Activated CD4-positive, alpha-beta T cell treated with anti-CD3 and anti-CD28 coated beads, Interleukin-2, amount 10 ng/mL, durations not matched to agents 7 days and 5 days (primary cell): ENCODE measurements at places on chromosomes 12 and 14. TPM values are rescaled to one million over a fixed set of nuclear protein-coding genes. Genes with fewer than 3 reads are reported as not detected.

GRCh38 chr14:94381149-94382030, 7.0 kb downstream of the SERPINA1 start:
- no peaks in the 10 kb centered on the region for H3K4me1 ChIP-seq
- DNase-seq: no peak
- no peak overlapping the region for H3K4me3 ChIP-seq
- no peaks in the 10 kb centered on the region for H3K36me3 ChIP-seq
- no peaks in the 10 kb centered on the region for H3K27me3 ChIP-seq
- H3K27ac ChIP-seq: no peak overlapping the region

- no peak overlapping the region for H3K4me3 ChIP-seq
- H3K4me1 ChIP-seq: no peaks in the 10 kb centered on the region
- H3K36me3 ChIP-seq: no peaks in the 10 kb centered on the region
- no peaks in the 10 kb centered on the region for H3K27me3 ChIP-seq
Measured at GRCh38 chr14:99554757-99555531, 49.1 kb downstream of the CCDC85C start.

GRCh38 chr12:59620326-59620725, 24.5 kb downstream of the SLC16A7 start:
- H3K36me3 ChIP-seq: peaks cover 5% of the 10 kb centered on the region
- DNase-seq: no peak
- H3K27me3 ChIP-seq: no peaks in the 10 kb centered on the region
- no peak overlapping the region for H3K4me3 ChIP-seq
- H3K27ac ChIP-seq: no peak overlapping the region

DNA sequence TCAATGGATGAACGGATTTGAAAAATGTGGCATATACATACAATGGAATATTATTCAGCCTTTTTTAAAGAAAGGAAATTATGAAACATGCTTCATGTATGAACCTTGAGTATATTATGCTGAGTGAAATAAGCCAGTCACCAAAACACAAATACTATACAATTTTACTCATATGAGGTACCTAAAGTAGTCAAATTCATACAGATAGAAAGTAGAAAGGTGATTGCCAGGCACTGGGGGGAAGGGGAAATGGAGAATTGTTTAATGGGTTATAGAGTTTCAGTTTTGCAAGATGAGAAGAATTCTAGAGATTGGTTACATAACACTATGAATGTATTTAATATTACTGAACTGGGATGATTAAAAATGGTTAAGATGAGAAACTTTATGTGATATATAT, 171.4 kb downstream of the TMTC3 start:
- H3K27ac ChIP-seq: no peak overlapping the region
- DNase-seq: no peak
- peaks cover 2% of the 10 kb centered on the region for H3K27me3 ChIP-seq

GRCh38 chr14:75310295-75311111, 31.9 kb downstream of the FOS start:
- H3K4me1 ChIP-seq: peaks cover 16% of the 10 kb centered on the region
- H3K4me3 ChIP-seq: no peak overlapping the region
- no peak for DNase-seq
- H3K27ac ChIP-seq: no peak overlapping the region

DNA sequence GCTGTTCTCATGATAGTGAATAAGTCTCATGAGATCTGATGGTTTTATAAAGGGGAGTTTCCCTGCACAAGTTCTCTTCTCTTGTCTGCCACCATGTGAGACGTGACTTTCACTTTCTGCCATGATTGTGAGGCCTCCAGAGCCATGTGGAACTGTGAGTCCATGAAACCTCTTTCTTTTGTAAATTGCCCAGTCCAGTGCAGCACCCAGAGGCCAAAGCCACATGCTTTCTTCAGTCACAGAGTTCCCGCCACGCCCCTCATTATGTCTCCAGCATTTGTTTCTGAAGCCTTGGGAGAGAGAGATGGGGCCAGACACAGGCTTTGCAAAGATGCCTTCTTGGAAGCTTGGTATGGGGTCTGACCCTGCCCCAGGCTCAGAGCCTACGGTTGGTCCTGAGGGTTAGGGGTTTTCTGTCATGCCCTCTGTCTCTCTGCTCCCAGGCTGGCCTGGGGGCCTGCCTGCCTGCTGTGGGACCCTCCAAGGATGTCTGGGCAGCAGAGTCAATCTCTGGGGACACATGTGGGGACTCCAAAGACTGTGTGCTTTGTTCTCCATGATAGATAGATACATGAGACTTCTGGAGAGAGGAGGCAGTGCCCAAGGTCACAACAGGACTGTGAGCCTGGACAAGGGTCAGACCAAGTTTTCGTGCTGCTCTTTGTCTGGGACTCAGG, 114.1 kb upstream of the PRMT8 start:
- no peak overlapping the region for H3K4me3 ChIP-seq
- H3K36me3 ChIP-seq: no peaks in the 10 kb centered on the region
- peaks cover 31% of the 10 kb centered on the region for H3K27me3 ChIP-seq

DNA sequence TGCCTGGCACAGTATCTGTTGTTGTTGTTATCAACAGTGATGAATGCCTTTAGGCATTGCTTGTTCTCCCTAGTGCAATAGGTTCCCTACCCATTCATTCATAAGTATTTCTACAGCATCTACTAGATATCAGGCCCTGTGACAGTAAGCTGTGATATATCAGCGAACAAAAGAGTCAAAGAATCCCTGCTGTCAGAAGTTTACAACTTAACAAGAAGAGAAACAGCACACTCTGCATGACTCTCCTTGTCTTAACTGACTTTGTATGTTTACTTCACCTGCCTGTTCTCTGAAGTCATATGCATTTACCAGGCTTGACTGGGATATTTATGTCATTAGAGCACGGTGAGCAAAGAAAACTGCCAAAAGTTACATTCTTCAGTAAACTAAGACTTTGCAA, 452.2 kb upstream of the RPL10L start:
- H3K27ac ChIP-seq: no peak overlapping the region
- no peaks in the 10 kb centered on the region for H3K4me1 ChIP-seq
- H3K4me3 ChIP-seq: no peak overlapping the region
- DNase-seq: no peak
- H3K36me3 ChIP-seq: no peaks in the 10 kb centered on the region

GRCh38 chr12:65630555-65630954, 193.7 kb upstream of the HMGA2 start:
- H3K27me3 ChIP-seq: no peaks in the 10 kb centered on the region
- H3K27ac ChIP-seq: no peak overlapping the region
- no peak for DNase-seq
- H3K4me3 ChIP-seq: no peak overlapping the region

GRCh38 chr12:4281173-4281654, 7.7 kb downstream of the CCND2 start:
- H3K4me3 ChIP-seq: no peak overlapping the region
- no peak for DNase-seq
- peaks cover 81% of the 10 kb centered on the region for H3K36me3 ChIP-seq

- H3K4me1 ChIP-seq: peaks cover 3% of the 10 kb centered on the region
- no peak overlapping the region for H3K4me3 ChIP-seq
- peak; percentile 61 for DNase-seq
- H3K36me3 ChIP-seq: peaks cover 8% of the 10 kb centered on the region
Measured at GRCh38 chr12:50174971-50175715, 8.0 kb upstream of the CERS5 start.

DNA sequence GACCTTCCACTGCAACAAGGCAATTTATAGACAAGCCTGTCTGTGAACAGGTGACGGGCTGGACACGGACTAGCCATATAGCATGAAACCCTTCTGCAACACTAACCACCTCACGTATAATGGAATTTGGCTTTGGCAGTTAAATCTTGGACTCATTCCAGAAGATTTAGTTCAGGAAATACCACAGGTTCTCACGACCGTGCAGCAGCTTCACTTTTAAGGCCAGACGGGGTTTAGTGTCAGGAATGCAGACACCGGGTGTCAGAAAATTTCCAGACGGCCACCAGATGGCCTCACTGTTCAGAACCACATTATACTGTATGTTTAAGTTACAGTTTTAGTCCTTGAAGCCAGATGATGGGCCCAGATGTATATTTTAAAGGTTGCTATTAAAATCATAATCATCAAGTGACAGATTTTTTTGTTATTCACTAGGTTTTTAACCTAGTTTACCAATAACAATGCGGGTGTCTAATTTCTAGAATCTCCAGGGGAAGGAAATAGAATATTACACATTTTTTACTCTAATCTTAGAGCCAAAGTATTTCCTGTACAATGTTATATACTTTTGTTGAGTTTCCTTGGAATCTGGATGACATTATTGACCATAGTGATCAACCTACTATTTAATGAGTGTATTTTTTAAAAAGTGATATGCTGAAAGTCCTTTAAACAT, 90.5 kb upstream of the TMPO start:
- peaks cover 6% of the 10 kb centered on the region for H3K27me3 ChIP-seq
- H3K27ac ChIP-seq: no peak overlapping the region
- no peaks in the 10 kb centered on the region for H3K36me3 ChIP-seq

GRCh38 chr14:74829251-74829650, 46.7 kb downstream of the PROX2 start:
- DNase-seq: no peak
- H3K4me1 ChIP-seq: peaks cover 2% of the 10 kb centered on the region
- H3K4me3 ChIP-seq: no peak overlapping the region
- peaks cover 36% of the 10 kb centered on the region for H3K36me3 ChIP-seq

GRCh38 chr12:72072592-72073212, 134.1 kb downstream of the TPH2 start:
- H3K27ac ChIP-seq: no peak overlapping the region
- H3K27me3 ChIP-seq: no peaks in the 10 kb centered on the region
- H3K4me3 ChIP-seq: no peak overlapping the region
- H3K4me1 ChIP-seq: no peaks in the 10 kb centered on the region
- no peak for DNase-seq
- H3K36me3 ChIP-seq: no peaks in the 10 kb centered on the region

DNA sequence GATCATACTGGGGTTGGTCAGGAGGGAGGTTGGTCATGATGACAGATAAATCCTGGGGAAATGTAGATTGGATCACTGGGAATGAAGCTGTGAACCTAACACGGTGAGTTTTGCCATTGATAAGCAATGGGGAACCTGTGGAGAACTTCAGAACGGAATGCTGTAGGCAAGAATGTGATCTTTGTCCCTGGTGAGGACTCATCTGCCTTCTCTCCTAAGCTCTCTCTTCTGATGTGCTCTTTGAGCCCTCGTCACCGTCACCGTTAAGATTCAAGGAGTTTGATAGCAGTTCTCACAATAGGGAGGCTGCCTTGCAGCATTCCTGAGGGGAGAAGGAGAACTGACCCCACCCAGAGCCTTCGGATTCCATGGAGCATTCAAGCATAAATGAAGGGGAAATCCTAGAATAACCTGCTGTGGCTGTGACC, 217.6 kb downstream of the ANO6 start:
- H3K36me3 ChIP-seq: peaks cover 23% of the 10 kb centered on the region
- H3K27ac ChIP-seq: no peak overlapping the region
- H3K4me1 ChIP-seq: no peaks in the 10 kb centered on the region
- H3K27me3 ChIP-seq: no peaks in the 10 kb centered on the region

DNA sequence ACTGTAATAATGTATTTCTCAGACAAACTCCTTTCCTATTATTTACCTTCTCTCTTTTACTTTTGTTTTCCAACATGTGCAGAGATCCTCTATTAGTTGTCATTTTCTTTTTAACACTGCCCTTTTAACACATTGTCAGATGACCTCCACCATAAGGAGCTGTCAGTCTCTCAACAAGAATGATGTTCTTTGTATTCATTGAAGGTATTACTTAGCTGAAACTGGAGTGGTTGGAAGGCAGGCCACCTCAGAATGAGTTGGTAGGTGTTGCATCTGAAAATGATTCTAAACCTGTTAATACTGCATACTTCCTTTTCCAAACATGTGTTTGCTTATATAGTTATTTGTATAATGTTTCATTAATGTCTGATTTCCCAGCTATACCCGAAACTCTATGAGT, 16.9 kb downstream of the TMEM117 start:
- H3K4me1 ChIP-seq: no peaks in the 10 kb centered on the region
- no peaks in the 10 kb centered on the region for H3K27me3 ChIP-seq
- no peaks in the 10 kb centered on the region for H3K36me3 ChIP-seq
- H3K4me3 ChIP-seq: no peak overlapping the region
- no peak overlapping the region for H3K27ac ChIP-seq
- no peak for DNase-seq

DNA sequence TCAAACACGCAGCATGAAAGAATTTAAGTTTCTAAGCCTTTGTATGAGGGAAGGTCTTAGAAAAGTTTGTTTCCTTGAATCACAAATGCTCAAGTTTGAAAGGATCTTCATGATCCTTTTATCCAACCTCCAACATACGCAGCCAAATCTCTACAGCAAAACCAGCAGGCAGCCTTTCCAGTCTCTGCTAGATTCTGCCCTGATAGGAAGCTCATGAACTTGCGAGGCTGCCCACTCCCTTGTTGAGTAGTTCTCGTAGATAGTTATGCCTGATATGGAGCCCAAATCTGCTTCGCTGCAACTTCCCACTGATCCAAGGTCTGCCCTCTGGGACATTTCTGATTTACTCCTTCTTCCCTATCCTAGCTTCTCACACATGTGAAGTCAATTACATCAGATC, 272.9 kb downstream of the EGLN3 start:
- DNase-seq: no peak
- no peaks in the 10 kb centered on the region for H3K36me3 ChIP-seq
- H3K27me3 ChIP-seq: no peaks in the 10 kb centered on the region

DNA sequence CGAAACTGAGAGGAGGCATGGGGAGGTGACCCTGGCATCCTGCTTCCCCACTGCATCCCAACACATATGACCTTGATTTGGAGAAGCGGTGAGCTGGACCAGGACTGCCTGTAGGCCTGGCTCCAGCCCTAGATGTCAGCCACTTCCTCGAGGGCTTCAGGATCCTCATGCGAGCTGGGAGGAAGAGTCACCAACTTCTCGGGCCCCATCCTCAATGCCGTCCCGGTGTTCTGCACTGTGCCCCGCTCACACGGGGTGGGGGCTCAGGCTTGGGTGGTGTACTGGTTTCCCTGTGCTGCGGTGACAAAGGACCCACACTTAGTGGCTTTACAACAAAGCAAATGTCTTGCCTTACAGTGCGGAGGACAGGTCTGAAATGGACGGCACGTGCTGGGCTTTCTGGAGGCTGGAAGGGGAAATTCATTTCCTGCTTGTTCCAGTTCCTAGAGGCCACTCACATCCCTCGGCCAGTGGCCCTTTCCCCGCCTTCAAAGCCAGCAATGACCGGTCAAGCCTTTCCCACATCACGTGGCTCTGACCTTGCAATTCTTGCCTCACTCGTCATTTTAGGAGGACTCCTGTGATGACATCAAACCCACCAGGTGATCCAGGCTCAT, 298.1 kb upstream of the RTL1 start:
- no peaks in the 10 kb centered on the region for H3K4me1 ChIP-seq
- H3K27me3 ChIP-seq: peaks cover 5% of the 10 kb centered on the region
- H3K4me3 ChIP-seq: no peak overlapping the region
- no peak for DNase-seq

The SERPINA10 gene
- not detected for total RNA-seq

The NDRG2 gene
- 10.4 TPM for total RNA-seq

The WDHD1 gene
- 44.1 TPM for total RNA-seq

The CKAP4 gene
- 2.1 TPM for total RNA-seq

The BMP4 gene
- 0.64 TPM for total RNA-seq

The KCNC2 gene
- total RNA-seq: not detected

The PTPN21 gene
- not detected for total RNA-seq

The GLIPR1L1 gene
- total RNA-seq: not detected

The SLC6A12 gene
- not detected for total RNA-seq

The CRIP1 gene
- total RNA-seq: 702 TPM

The KRT3 gene
- not detected for total RNA-seq
